IMR-90 (cell line): ENCODE measurements at places on chromosomes 16 and 17.
A peak's percentile ranks its signal among the peaks of the same experiment; 100 is the strongest.

DNA sequence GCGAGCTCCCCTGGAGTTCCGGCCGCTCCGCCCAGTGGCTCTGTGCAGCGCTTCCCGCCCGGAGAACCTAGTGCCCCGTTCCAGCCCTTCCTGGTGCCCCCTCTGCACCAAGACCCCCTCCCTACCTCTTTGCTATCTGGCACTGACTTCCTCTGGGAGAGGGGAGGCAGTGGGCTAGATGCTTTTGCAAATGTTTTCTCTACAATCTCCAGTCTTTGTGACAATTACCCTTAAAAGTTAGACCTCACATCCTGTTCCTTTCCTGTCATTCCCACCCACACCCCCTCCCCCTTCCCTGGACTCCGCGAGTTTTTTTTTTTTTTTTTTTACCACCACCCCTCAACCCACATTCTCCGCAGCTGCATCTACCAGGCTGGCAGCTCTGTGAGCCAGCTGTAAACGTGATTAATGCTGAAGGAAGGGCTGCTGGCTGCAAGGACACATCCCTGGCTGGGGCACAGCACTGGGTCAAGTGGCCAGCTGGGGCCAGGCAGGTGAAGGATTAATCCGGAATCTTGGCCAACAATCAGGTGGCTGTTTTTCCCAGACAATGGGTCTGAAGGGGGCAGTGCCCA lies 101.5 kb downstream of the MGAT5B start:
- no peak for DNase-seq

DNA sequence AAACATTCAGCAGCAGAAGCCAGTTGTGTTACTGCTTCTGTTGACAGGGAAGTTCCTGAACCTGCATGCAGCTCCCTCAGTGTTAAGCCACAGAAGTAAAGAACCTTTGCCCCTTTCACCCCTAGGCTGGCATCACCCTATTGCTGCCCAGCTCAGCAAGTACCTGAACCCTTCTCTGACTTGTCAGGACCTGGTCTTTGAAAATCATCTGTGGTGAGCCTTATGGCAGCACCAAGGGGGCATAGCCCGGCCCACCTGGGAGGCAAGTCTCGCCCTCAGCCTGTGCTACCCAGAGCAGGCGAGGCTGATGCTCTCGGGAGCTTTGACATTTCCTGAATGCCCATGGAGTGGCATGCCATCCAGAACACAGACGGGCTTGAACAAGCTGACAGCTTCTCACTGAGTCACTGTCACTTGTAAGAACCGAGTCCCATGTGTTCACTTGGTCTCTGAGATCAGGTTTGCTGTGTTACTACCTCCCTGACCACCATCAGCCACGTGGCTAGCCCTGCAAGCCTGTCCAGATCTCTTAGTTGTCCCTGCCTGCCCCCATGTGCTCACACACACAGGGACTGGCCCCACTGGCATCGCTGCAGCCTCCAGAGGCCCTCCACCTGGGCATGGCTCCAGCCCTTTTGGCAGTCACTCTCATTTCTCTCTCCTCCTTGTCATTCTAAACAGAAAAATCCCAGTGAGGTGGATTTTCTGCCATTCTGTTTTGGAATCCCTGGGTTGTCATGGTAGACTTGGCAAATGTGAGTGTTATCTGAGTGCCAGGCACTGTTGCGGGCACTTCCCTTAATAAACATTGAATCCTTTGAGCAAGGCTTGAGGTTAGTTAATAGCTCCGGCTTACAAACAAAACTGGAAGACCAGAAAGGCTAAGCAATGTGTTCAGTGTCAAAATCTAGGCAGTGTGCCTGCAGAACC lies 2.9 kb upstream of the CARMIL2 start:
- DNase-seq: peak; percentile 33

GRCh38 chr16:4233431-4233830 lies 8.4 kb downstream of the SRL start:
- peak; percentile 33 for DNase-seq

GRCh38 chr17:57861790-57862693 lies 12.2 kb upstream of the MRPS23 start:
- no peak for DNase-seq

GRCh38 chr17:28982131-28982793 lies 23.6 kb downstream of the SEZ6 start:
- peak; percentile 24 for DNase-seq

GRCh38 chr16:72284042-72284789 lies 112.3 kb upstream of the PMFBP1 start:
- DNase-seq: no peak

DNA sequence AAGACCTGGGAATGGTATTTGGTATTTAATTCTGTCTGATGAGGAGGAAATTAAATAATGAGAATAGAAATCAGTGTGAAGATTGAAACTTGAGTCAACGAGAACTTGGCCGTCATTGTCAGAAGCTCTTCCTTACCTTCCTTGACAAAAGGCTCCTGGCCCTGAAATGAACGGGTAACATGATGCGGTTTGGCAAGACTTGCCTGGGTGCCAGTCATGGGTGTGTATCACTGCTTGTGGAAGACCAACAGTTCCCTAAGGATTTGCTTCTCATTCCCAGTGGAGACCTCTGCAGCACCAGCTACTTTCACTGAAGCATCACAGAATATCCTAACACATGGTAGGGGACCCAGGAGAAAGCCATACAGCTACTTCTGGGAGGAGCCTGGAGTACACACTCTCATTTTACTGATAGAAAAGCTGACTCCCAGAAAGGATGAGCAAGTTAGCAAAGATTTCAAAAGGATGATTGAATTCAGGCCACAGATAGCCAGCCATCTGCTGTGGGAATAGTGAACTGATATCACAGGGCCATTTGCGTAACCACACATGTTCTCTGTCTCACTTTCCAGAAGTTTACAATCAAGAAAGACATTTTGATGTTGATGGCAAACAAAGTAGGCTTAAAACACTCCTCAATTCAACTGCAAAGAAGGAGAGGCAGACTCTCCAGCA lies 258.1 kb upstream of the SALL1 start:
- DNase-seq: peak; percentile 41

DNA sequence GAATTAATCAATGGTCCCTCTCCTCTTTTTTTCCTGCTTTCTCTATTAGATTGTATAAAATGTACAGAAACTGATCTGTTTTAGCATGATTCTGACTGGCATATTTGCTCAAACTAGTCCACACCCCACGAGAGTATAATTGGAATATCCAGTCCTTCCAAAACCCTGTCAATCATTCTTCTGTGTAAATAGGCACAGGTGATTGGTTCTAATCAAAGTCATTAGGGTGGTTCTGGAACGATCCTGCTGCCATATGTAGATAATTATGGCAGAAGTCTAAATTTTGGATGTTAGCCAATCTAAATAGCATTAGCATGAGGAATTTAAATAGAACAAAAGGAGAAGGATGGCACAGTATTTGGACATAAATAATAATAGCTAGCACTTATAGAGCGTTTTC lies 165.7 kb downstream of the SHISA6 start:
- no peak for DNase-seq

GRCh38 chr17:61757168-61757567 lies 106.2 kb downstream of the BRIP1 start:
- no peak for DNase-seq

DNA sequence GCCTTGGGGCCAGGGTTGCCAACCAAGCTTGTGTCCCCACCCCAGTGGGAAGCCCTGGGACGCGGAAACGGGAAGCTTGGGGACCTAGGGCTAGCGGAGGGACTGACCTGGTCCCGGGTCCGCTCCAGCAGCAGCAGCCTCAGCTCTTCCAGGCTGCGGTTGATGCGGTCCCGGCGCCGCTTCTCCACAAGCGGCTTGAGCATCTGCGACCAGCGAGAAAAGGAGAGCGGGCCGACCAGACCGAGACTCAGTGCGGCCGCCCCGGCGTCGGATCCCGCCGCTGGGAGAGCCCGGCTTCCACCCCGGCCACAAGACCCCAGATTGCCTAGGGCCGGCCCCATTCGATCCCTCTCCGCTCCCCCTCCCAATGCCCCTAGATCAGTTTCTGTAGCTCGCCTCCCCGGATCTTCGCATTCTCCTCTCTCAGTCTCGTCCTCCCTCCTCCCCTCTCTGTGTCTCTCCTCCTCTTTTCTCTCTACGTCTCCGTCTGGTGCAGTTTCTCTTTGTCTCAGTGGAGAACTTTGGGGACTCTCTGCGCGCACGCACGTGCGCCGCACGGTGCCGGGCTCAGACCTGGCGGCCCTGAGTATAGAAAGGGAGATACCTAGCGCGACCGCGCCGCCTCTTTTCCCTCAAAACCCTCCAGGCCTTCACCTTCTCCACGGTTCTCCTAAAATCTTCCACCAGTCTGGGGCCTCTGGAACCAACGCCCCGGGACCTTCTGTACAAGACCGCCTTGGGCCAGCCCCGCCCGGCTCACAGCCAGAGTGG lies 797 bp downstream of the HES7 start:
- DNase-seq: peak; percentile 27

DNA sequence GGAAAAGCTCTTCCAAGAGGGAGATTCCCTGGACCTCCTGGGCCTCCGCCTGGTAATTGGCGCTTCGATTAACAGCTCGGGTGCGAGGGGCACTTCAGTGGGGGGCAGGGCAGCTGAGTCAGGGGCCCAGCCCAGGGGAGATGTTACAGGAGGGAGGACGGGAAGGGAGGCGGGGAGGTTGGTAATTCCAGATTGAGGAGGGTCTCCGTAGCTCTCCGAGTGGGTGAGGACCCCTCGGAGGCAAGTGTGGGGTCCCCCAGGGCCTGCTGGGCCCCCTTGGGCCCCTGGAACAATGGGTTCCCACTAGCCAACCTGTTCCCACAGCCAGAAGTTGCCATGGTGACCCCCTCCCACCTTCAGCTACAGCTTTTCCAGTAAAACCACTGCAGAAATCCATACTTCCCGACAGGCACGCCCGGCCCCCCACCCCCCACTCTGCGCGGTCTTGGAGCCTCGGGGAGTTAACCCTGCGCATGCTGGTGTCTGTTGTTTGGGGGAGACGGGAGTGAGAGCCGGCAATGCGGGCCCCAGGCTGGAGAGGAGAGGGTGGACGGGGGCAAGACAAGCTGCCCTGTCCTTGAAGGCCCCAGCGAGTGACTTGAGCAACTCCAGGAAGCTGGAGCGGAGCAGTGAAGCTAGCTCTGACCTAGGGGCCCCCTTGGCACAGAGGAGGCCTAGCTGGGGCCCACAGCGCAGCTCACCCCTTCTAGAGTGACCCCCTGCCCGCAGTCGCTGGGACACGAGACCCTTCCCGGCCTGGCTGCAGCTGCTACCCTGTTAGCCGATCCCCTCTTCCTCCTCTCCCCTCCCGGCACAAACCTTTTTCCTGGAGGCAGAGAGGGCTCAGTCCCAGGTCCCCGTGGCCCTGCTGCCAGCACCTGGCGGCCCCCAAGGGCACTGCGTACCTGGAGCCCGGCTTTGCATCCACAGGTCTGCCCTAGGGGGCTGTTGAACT lies 37.8 kb downstream of the TMEM235 start:
- DNase-seq: peak; percentile 11

DNA sequence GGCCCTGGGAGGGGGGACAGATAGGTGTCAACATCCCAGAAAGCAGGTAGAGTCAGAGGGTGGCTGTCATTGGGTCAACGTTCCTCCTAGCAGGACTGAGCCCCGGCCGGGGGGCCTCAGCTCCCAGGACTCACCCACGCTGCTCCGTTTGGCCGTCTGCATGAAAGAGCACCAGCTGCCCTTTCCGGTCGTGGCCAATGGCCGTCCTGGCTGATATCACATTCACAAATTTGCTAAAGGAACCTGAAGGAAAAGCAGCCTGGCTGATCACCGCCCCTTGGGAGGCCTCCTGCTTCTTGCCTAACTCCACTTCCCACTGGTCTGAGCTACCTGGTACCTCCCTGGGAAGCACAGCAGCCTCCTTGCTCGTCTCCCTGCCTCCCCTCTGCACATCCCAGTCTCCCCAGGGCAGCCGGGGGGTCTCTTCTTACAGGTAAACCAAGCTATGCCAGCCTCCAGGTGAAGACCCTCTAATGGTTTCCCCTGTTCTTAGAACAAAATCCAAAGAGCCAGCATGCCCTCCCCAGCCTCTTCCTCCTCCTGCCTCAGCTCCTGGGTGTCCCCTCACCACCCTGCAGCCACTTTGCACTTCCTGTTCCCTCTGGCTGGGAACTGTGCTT lies 3.4 kb downstream of the NAGPA start:
- DNase-seq: no peak

- peak; percentile 10 for DNase-seq
These were observed 88.2 kb downstream of the TBC1D16 start for GRCh38 chr17:79947351-79948031.

- no peak for DNase-seq
These were observed 849.1 kb upstream of the RBFOX1 start for GRCh38 chr16:6483469-6484033.

- no peak for DNase-seq
These were observed 53.3 kb upstream of the CCL2 start for GRCh38 chr17:34201767-34202166.
